ENCODE measurements at places on chromosomes 12 and 14.

- DNase-seq, result no peak
These were observed 85.2 kb upstream of the PRMT8 start for GRCh38 chr12:3405821-3406220.

GRCh38 chr14:21721504-21721903, 47.9 kb upstream of the OR4E1 start:
- DNase-seq, result no peak

DNA sequence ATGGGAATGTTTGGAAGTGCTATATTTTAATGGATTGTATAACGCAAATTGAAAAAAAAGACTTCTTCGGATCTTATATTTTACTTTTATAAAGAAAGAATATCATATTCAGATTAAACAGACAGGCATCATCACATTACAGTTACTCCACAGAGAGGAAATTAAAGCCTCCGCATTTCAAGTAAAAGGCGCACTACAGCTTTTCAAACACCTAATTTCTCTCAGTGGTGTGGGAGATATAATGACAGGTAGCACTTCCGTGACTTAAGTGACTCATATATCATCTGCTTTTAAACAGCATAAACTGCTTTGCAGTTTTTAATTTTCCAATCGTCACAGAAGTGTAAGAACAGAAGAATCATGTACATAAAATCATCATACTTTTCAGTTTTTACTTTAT, 751.4 kb downstream of the FSCB start:
- no peak for DNase-seq

- peak; percentile 58 for DNase-seq
These were observed at the start of gene SPPL3 for GRCh38 chr12:120904197-120904773. SPPL3 (minus strand) TSS chr12:120904358; CDS start chr12:120903867, 491 bp downstream.

GRCh38 chr12:25089738-25090137, 105.2 kb downstream of the DNAI7 start:
- DNase-seq, result no peak

DNA sequence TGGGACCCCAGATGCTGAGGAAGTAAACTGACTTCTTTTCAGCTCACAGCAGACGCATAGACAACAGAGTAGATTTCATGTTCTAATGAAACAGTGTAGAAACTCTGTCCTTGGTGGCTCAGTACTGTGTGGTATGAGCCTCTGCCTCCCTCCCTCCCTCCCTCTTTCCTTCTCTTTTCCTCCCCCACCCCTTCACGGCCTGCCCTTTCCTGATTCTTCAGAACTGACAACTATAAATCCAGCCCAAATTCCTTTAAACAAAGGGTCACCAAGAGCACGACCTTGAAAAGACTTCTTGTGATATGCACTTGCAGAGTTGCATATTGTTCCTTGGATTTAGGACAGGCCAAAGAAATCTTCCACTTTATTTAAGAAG, 164.0 kb downstream of the ETV6 start:
- no peak for DNase-seq

GRCh38 chr14:58872061-58872460, 234.3 kb downstream of the DACT1 start:
- no peak for DNase-seq

DNA sequence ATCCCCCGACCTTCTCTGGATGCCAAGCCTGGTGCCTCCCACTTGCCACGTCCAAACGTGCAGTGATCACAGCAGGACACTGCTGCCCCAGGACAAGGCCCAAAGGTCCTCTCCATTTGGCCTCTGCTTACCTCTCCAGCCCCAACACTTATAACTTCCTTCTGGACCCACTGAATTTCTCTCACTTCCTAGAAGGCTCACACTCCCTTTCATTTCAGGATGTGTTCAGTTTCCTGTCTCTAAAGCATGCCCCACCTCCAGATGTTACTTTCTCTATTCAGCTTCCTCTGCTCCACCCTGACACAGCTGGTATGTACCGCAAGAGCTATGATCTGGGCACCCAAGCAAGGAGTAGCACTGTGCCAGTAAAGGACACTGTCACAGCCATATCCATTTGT, 33.0 kb downstream of the CDKL1 start:
- no peak for DNase-seq

DNA sequence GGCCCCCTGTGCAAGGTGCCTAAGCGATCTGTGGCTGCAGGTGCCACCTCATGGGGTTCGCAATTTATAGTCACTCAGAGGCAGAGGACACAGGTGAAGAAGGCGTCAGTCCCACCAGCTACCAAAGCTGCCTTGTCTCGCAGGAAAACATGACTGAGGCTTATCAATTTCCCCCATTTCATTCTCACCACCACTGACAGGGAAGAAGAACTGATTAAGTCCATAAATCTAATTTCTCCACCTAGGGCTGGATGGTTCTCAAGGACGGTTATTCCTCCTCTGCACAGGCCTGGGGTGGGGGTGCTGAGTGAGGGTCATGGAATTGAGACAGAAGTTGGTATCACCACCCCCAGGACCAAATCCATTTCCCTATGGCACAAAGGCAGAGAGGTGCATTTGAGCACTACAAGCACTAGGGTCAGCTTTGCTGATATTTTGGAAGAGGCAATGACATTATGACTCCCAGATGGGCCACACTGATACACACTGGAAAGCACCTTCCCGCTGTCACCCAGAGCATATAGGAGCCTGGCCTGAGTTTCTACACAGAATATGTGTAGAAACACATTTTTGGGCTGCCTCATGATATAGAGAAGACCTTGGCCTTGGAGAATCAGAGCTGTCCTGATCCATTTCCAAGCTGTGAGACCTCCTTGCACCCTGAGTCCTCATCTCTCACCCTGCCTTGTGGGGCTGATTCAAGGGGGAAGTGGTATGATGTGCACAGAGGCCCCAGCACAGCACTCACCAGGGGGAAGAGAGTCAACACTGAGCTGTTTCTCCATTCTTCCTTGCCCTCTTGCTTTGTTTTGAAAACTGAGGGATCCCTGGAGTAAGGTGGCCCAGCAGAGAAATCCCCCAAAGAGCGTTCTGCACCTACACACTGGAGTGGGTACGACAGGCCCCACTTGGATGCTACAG, 59.4 kb downstream of the PITPNM2 start:
- no peak for DNase-seq

DNA sequence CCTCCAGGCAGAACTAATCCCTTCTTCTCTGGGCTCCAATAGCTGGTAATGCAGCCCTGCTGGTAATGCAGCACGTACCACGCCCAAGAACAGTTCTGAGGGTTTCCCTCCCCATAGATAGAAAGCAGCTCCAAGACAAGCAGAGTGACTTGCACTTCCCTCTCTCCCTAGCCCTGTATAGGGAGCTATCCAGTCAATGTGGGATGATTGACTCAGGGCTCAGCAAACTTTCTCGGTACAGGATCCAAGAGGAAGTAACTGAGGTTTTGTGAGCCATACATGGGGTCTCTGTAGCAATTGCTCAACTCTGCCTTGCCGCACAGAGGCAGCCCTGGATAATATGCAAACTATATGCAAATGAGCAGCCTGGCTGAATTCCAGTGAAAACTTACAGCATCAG, 15.5 kb upstream of the FKBP4 start:
- no peak for DNase-seq

DNA sequence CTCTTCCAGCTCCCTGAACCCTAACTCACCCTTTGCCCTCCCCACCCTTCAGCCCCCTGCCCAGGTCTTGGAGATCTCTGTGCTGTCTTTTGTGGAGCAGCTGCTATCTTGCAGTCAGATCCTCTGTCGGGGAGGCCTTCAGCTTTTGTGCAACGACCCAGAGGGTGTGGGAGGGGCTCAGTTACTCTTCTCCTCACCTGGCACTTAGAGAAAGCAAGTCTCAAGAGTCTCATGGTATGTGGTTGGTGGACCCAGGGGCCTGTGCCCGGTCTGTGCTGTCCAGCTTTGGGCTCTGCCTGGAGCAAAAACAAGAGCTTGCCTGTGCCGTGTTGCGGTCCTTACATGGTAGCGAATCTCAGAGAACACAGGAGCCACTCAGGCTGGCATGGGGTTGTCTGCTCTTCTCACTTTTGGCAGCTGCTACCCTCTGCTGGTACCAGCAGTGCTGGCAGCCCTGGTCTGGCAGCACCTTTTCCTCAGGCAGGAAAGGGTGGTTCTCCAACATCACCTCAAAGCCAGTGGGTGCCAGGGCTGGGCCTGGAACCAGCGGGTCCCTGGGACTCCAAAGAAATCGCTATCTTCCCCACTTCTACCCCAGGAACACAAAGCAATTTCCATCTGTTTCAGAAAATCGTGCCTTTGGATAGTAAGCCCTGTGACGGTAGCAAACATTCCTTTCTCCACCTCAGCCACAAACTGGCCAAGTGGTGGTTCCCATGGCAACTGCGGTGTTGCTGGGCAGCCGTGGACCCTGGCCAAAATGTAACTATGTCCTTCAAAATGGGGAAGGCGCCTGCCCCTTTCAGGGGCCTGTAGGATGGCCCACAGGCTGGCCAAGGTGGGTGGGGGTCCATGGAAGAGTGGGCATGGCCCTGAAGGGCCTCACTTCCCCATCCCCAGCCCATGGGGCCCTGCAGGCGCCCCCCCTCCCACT, 90.0 kb downstream of the RIN3 start:
- DNase-seq, result no peak

- DNase-seq, result no peak
These were observed 18.0 kb downstream of the OR10P1 start for GRCh38 chr12:55654511-55655214.

DNA sequence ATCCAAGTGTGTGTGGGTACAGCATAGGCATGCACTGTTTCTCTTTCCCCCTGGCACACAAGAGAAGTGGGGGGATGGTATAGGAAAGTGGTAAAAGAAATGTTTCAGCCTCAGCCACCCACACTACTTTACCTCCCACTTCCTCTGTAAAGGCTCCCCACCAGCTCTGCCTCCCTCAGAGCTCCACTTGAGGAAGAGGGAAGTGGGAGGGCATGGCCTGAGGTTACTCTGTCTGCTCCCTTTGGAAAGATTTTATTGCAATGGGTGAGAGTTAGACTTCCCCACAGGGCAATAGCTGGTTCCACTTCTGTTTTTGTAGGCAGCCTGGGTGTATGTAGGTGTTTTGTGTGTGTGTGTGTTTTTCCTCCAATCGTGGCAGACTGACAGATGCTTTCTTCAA, 145.3 kb downstream of the SSPN start:
- DNase-seq, result no peak

- no peak for DNase-seq
These were observed 47.7 kb downstream of the CIT start for GRCh38 chr12:119829439-119829838.

DNA sequence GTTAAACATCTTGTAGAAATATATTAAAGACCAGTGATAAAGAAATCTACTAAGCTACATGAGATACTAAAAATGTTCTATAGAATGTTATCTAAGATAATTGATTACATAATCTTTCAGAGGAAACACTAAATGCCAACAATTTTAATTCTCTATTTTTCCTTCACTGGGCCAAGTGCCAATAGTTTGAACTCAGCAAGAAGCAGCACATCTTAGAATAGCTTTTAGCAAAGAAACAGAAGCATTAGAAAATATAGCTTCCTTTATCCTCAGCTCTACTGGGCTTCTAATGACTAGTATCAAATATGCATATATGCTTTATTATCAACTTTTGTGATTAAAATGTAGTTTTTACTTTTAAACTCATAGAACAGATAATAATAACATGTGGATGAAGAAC, 461.4 kb upstream of the USP15 start:
- DNase-seq, result no peak

DNA sequence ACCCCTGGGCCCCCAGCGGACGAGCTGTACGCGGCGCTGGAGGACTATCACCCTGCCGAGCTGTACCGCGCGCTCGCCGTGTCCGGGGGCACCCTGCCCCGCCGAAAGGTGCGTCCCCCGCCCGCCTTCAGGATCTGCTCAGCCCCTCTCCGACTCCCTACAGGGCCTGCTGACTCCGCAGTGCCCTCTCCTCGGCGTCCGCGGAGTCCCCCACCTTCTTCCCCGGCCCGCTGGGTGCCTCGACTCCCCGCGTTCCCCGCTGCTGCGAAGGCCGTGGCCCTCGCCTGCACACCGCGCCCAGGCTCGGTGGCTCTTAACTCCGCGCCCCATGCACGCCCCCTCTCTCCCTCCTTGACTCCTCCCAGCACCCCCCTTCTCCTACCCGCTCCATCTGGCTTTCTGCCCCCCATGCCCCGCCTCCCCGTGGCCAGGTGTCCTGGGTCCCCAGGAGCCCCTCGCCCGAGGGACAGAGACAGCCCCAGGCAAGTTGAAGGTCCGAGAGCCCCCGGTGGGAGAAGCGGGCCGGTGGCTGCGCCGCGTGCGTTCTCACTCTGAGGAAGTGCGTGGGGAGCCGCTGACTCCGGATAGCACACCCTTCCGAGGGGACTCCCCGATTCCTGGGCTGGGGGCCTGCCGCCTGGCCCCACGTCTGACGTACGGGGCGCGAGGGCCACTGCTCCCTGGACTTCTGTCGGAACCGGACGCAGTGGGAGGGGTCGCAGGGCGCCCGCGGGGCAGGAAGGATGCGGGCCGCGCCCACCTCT, 594 bp downstream of the TAMALIN start:
- no peak for DNase-seq

- no peak for DNase-seq
These were observed 250.1 kb downstream of the NUAK1 start for GRCh38 chr12:105888696-105889095.

DNA sequence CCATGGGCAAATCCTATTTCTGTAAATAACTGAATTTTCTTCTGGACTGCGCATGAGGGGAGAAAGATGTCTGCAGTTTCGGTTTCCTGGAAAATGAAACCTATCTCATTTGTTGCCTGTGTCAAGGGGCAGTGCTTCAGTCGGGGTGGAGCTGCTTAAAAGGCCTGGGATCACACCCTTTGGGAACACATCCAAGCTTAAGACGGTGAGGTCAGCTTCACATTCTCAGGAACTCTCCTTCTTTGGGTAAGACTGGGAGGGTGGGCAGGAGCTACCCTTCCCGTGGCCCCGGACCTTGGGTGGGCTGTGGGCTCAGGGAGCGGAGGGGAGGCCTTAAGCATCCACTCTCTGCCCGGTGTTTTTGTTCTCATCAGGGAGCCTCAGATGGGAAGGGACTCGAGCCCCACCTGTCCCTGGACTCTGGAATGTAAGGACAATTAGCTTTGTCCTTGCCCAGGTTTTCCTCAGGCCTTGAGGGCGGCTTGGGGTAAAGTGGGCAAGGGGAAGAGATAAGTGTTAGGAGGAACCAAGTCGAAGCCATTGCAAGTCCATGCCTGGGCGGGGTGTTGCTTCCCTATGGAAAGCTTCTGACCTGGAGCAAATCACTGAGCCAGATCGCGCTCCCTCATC, at the start of gene IFI27:
Gene IFI27 (plus strand): TSS at position 185 of the 630 bp plus-strand sequence.
- DNase-seq, result no peak

GRCh38 chr12:67827820-67828383, 161.3 kb upstream of the IFNG-AS1 start:
- peak; percentile 62 for DNase-seq

DNA sequence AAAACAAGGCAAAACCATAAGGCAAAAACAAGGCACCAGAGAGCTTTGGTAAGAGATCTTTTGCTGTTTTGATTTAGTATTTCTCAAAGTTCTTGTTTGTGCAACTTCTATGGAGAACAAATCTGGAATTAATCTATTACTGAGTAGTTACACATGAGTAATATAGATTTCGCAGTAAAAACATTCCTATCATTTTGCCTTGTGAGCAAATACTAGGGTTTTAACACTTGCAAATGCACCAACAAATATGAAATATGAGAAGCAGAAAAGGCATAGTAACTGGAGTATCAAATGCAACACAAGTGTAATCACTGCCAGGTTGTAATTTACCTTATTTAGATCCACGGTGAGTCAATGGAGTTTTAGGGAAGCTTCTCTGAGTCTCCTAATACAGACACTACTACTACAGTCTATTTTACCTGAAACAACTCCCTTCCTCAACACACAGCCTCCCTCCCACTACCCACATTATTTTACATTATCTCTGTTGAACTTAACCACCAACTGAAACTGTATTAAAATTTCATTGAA, 324.1 kb downstream of the FLRT2 start:
- DNase-seq, result no peak

- DNase-seq, result no peak
These were observed 26.4 kb downstream of the KCNA5 start for GRCh38 chr12:5070090-5070489.

- peak; percentile 62 for DNase-seq
These were observed 15.3 kb downstream of the SPIC start for GRCh38 chr12:101490286-101490920.

All from HCT116 (cell line).